ENCODE measurements at places on chromosomes 11 and 22. TPM values are rescaled to one million over a fixed set of nuclear protein-coding genes. Genes with fewer than 3 reads are reported as not detected.
A peak's percentile ranks its signal among the peaks of the same experiment; 100 is the strongest.

DNA sequence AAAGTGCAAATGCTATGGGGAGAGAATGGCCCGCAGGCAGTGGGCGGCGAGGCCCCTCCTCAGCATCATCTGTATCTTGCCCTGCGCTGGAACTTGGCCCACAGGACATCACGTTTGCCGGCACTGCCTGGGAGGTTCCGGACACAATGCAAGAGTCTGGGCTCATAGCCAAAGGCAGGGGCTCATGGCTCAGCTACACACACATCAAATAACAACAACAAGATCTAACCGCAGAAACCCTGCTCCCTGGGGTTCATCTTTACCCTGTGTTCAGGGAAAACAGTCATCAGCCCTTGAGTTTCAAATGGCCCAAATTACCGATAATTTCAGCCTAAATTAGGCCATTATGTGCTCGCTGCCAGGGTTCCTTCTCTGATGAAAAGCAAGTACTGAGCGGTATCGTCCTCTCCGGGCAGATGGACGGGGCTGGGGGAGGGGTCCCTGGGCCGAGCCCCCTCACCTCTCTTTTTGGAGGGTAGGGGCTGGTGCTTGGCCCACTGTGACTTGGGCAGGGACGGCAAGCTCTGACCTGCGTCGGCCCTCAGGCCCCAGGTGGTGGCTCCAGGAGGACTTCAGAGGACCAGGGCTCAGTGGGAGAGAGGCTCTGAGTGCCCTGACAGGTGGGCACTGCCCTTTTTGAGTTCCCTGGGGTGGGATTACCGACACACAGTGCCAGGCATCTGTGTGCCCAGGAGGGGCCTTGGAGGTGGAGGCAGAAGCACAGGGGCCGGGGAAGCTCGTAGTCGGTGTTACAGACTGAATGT lies 25.0 kb upstream of the GAL start:
- no peak overlapping the region for H3K4me3 ChIP-seq
- H3K27me3 ChIP-seq: no peaks in the 10 kb centered on the region
- no peaks in the 10 kb centered on the region for H3K4me1 ChIP-seq
- DNase-seq: peak; percentile 25

GRCh38 chr11:125585487-125585886 lies 7.2 kb upstream of the STT3A start:
- H3K4me3 ChIP-seq: no peak overlapping the region
- no peak for DNase-seq
- H3K36me3 ChIP-seq: peaks cover 38% of the 10 kb centered on the region
- no peaks in the 10 kb centered on the region for H3K27me3 ChIP-seq

DNA sequence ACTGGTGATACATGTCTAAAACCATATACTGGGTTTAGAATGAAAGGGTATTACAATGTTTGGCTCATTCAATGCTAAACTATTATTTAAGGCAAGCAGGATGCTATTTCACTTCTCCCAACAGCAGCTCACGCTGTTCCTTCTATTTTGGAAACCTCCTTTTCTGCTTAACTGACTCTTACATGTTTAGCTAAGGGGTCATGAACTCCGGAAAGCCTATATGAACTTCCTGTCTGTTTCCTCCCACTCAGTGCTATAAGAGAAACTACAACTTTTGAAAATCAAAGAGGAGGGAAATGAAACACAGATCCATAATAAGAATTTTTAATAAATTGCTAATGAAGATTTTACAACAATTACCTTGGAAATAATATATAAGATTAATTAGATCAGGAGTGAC lies 30.9 kb downstream of the SLC36A4 start:
- H3K27me3 ChIP-seq: no peaks in the 10 kb centered on the region
- no peak for DNase-seq
- no peaks in the 10 kb centered on the region for H3K4me1 ChIP-seq
- no peak overlapping the region for H3K4me3 ChIP-seq
- no peak overlapping the region for H3K27ac ChIP-seq
- peaks cover 25% of the 10 kb centered on the region for H3K36me3 ChIP-seq

DNA sequence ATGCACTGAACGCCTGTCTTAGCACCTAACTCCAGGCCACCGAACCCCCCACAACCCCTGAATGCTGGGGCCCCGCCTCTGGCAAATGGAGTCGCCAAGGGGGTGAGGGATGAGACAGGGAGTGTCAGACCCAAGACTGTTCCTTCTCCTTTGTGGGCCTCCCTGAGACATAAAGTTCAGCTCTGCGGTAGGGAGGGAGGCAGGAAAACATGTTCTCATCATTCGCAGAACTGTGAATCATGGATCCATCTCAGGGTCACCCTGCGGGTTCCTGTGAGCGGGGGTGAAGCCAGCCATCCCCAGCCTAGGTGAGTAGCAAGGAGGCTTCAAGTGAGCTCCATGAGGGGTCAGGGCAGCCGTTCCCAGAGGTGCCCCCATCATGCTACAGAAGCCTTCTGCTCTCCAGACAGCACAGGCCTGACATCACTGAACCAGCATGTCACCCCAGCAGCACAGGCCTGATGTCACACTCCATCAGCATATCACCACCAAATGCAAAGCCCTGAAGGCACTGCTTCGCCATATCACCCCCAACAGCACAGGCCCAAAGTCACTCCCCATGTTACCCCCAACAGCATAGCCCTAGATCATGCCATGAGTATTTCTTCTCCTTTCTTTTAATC lies 27.2 kb downstream of the TMPRSS6 start:
- no peaks in the 10 kb centered on the region for H3K36me3 ChIP-seq
- no peak overlapping the region for H3K4me3 ChIP-seq
- H3K27ac ChIP-seq: no peak overlapping the region
- H3K4me1 ChIP-seq: no peaks in the 10 kb centered on the region
- DNase-seq: no peak

BATF2 gene
- total RNA-seq: 0.72 TPM

CDC42EP1 gene
- 23.0 TPM for total RNA-seq

TSSK2 gene
- not detected for total RNA-seq

STK33 gene
- 19.5 TPM for total RNA-seq

Data from H9 (cell line).